Activated naive CD4-positive, alpha-beta T cell treated with anti-CD3 and anti-CD28 coated beads for 36 hours (primary cell): ENCODE measurements at places on chromosomes 2 and 18. TPM values are rescaled to one million over a fixed set of nuclear protein-coding genes. Genes with fewer than 3 reads are reported as not detected.

PPM1B gene
- 38.6 TPM for total RNA-seq

GRCh38 chr2:37798315-37799005, 126.6 kb upstream of the RMDN2 start:
- no peak for DNase-seq

DNA sequence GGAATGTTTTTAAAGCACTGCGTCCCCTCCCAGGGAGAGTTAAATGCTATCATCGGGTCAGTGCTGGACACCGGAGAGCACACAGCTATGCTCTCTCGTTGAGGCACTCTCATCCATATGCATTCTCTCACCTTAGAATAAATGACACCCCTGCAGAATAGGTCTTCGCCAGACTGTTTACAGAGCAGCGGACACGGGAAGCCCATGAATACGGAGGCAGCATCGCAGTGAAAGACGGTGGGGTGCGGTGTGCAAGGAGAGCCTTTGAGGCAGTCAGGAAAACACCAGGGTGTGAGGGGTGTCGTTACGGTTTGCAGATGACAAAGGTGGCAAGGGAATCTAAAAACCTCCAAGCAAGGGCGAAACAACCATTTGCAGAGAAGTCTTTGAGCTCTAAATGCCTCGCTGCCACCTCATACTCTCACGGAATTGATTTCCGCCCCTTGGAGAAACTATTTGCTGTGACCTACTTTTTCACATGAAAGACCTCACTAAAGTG, 169.2 kb upstream of the FHL2 start:
- peak; percentile 29 for DNase-seq

GRCh38 chr18:27363872-27364271, 178.8 kb upstream of the CHST9 start:
- DNase-seq, result no peak

PIEZO2 gene
- not detected for total RNA-seq

- DNase-seq, result no peak
Observed at GRCh38 chr2:27721884-27722485, 49.5 kb upstream of the MRPL33 start.

DNA sequence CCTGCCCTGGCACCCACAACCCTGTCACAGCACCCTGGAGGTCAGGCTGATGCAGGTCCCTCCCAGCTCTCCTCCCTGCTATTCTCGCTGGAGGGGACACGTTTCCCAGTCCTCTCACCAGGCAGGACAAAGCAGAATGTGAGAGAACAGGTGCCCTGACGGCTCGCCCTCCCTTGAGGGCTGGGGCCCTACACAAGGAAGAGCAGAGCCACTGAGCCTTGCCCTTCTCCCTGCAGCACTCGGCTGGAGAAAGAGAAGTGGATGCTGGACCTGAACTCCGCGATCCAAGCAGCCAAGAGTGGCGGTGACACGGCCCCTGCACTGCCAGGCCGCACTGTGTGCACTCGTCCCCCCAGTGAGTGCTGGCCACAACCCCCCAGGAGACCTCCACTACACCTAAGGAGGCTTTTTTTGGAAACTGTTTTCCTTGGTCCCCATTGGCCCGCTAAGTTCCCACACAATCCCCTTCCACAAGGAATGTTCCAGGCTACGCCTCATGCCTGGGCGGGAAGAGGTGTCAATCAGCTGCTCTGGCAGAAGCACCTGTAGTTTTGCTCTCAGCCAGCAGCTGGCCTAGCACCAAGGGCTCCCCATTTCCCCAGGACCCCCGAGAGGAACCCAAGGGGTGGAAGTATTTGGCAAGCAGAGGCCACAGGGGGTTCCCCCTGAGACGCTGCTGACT, 17.4 kb downstream of the STK25 start:
- no peak for DNase-seq

TMEFF2 gene
- total RNA-seq, result not detected

DNA sequence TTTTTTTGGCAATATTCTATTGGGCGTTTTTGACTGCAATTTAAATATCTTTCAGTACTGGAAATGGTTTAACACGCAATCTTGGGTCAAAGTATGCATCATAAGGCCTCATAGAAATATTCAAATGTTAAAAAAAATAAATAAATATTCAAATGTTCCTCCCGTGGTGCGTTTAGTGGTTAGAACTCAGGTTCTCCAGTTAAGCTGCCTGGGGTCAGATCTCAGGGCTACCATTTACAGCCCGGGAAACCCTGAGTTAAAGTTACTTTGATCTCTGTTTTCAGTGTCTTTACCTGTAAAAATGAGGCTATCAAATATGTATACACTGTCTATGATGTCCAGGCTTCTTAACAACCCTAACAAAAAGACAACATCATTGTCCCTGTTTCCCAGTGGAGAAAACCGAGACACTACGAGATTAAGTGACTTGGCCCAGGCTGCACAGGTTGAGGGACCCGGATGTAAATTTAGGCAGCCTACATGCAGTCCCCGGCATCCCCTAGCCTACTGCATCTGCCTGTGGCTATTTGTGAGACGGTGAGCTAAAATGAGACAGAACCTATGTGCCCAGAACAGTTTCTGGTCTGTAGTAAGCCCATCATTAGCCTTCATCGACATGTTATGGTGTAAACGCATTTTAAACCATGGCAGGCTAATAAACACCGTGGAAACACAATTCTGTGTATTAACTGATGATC, 1.7 kb downstream of the FHL2 start:
- no peak for DNase-seq

M1AP gene
- total RNA-seq, result not detected

PMAIP1 gene
- total RNA-seq, result 132 TPM

- DNase-seq, result no peak
Observed at GRCh38 chr2:213422211-213422610, 137.9 kb downstream of the SPAG16 start.

DNA sequence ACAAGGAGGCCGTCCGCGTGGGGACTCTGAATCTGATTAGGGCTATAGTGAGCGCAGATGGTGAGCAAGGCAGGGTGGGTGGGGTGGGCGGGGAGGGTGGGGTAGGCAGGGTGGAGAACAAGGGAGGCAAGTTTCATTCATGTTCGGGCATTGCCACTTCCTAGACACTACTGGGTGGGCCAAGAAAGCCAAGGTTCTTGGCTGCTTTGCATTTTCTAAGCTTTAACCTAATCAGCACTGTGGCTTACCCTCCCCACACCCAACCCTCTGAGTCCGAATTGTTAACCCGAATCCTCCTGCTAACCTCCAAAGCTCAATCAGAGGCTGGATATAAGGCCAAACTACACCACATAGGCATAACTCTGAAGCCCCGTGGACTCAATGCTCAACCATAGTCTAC, 18.1 kb downstream of the MROH2A start:
- DNase-seq, result no peak

DNA sequence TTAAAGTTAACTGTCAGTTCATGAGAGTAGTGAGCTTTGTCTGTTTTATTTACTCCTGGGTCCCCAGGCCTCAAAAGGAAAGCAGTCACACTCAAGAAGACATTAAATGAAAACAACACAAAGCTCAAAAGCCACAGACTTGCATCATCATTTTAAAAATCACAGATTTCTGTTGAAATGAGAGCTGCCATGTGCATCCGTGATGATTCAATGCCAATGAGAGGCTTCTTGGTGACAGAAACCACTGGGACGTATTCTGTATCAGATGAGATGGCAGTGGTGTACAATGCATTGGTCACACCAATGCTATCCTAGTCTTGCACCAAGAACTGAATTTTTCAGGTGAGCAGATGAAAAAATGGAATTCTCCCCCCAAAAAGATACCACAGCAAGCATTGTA, 204.8 kb downstream of the ANAPC1 start:
- DNase-seq, result no peak

DNA sequence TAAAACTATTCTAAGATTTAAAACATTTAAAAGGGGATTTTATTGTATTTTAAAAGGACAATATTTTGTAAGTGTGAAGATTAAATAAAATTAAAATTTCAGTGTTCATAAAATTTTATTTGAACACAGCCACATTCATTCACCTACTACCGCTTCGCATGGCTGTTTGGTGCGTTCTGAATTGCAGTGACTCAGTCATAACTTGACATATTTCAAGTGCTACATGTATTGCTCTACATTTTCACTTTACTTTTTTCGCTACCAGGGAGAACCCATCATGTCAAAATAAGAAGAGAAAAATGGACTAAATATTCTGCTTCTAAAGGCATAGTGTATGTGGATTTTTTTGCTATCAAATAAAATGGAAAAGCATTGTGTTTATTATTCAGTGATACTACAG, 8.7 kb downstream of the PTH2R start:
- no peak for DNase-seq

- no peak for DNase-seq
Observed at GRCh38 chr2:46748735-46749531, 166.7 kb downstream of the MCFD2 start.

GRCh38 chr2:126902152-126902835, 3.6 kb downstream of the TEX51 start:
- DNase-seq, result no peak

DNA sequence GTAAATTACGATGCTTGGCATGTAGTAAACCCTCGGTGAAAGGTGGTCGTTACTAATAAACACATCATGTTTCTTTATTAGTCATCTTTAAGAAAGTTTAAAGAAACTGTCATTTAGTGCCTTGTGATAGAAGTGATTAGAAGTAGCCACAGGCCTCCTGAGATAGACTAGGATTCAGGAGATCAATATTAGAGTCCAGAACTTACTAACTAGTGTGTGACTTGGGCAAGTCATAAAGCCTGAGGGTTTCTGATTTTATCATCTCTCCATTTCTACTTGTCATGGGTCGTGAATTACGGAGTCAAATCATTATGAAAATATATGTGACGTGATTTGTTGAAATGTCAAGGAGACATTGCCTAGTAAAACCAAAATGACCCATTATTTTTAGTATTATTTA, 6.7 kb downstream of the RPE start:
- DNase-seq, result no peak

GRCh38 chr2:152042636-152043615, 55.9 kb downstream of the CACNB4 start:
- no peak for DNase-seq

DNA sequence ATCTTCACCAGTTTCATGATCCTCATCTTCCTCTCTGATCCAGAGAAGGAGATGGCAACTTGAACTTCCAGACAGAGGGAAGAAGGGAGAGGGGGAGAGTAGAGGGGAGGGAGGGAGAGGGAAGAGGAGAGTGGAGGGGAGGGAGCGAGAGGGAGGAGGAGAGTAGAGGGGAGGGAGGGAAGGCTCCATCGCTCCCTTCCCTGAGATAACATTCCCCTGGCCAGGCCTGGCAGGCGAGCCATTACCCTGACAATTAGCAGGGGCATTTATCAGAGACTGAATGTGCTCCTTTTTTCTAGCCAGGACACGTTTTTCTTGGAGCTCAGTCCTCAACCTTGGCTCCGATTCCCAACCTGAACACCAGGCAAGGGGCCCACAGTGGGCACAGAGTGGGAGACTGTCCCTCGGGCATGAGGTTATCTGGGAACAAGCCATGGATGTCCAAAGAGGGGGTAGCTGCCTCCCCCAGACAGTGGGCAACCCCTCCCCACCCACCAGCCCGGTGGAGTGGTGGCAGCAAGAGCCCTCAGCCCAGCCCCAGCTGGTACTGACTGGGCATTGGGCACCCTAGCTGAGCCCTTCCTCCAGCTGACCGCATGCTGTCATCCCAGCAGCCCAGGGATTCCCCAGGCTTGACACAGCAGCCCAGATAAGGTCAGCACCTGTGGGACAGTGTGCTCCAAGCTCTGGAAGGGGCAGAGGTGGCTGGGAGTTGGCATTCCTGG, 81.8 kb downstream of the TNS1 start:
- DNase-seq, result no peak

ICOS gene
- 211 TPM for total RNA-seq

DNA sequence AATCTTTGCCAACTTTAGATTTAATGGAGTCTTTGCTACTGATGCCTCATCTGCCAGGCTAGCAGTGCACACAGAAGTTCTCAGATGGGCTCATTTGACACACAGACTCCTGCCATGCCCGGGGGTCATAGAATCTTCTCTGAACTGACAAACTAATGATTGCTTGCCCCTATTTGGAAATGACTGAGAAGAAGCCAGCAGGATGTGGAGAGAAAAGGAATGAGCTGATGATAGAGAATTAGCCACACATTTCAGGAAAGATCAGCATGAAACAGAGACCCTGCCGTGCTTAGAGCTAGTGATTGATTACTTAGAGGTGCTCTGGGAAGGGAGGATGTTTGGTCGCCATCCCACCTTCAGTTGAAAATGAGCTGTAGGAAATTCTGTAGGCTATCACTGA, 178.5 kb downstream of the TPGS2 start:
- DNase-seq, result no peak

DNA sequence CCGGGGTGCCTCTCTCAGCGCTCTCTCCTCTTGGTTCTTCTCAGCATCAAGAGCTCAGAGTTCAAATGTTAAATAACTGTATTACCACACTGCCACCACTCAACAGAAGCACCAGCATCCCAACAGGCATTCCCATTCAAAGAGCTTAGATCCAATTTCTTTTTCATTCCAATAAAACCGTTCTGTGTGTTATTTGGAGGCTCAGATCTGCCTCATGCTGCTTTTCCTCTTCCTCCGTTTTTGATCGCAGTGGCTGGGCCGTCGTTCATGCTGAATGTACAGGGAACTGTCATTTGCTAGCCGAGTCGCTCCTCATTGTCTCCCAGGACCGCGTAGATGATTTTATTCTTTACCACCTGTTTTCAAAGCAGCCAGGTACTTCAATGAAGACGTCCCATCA, 798.9 kb upstream of the SALL3 start:
- DNase-seq, result no peak

- DNase-seq, result no peak
Observed at GRCh38 chr2:75221862-75222261, 22.5 kb upstream of the TACR1 start.

- no peak for DNase-seq
Observed at GRCh38 chr2:236405357-236405756, 141.2 kb upstream of the ASB18 start.

DNA sequence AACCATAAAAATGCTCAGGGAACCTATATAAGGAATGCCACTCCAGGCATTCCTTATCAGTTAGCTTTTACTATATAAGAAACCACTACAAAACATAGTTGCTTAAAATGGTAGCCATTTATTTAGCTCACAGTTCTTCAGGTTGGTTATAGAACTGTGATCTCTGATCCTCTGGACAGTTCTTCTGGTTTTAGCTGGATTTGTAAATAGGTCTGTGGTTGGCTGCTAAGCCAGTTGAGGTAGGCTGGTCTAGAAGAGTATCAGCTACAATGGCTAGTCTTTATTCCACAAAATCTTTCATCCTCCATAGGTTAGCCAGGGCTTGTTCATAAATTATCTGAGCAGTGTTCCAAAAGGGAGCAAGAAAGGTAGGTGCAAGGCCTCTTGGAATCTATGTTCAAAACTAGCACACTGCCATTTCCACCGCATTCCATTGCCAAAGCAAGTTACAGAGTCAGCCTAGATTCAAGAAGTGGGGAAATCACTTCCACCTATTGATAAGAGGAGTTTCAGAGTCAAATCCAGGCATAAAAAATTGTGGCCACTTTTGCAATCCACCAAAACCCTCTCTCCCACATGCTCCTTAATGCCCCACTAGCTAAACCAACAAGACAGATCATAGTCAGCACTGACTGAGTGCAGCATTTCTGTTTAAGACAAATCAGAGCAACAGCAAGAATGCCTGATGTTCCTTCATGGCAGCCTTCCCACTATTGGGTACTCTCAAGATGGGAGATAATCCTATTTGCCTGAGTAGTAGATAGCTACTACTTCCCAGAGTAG, 146.4 kb downstream of the IRS1 start:
- no peak for DNase-seq
